ENCODE measurements at places on chromosomes 6 and 20. TPM values are rescaled to one million over a fixed set of nuclear protein-coding genes. Genes with fewer than 3 reads are reported as not detected.

Gene TFAP2C
- not detected for polyA plus RNA-seq

Gene CDSN
- not detected for polyA plus RNA-seq

Gene TLDC2
- 0.57 TPM for polyA plus RNA-seq

Gene ARMH2
- not detected for polyA plus RNA-seq

Gene C20orf96
- 13.7 TPM for polyA plus RNA-seq

Gene LRRN4
- 0.02 TPM for polyA plus RNA-seq

Gene WDR46
- polyA plus RNA-seq, result 43.3 TPM

Gene SNPH
- 1.5 TPM for polyA plus RNA-seq

Gene GJA10
- polyA plus RNA-seq, result not detected

Gene KIAA0408
- 4.7 TPM for polyA plus RNA-seq

Gene RNF39
- polyA plus RNA-seq, result not detected

Gene HMGN3
- polyA plus RNA-seq, result 55.2 TPM

Gene ANKRD66
- not detected for polyA plus RNA-seq

Gene FAM83B
- 0.05 TPM for polyA plus RNA-seq

Gene TBXT
- polyA plus RNA-seq, result not detected

Gene FOXQ1
- polyA plus RNA-seq, result 0.07 TPM

Gene CYB5R4
- 8.5 TPM for polyA plus RNA-seq

Gene DEFB132
- not detected for polyA plus RNA-seq

Gene LTA
- polyA plus RNA-seq, result not detected

Gene DEFB119
- not detected for polyA plus RNA-seq

Gene NMBR
- 0.15 TPM for polyA plus RNA-seq

Gene CFB
- 14.0 TPM for polyA plus RNA-seq

Gene FILIP1
- polyA plus RNA-seq, result 0.12 TPM

Gene PBOV1
- polyA plus RNA-seq, result not detected

Gene PCSK2
- polyA plus RNA-seq, result not detected

Gene ULBP1
- polyA plus RNA-seq, result 2.6 TPM

Gene VSX1
- not detected for polyA plus RNA-seq

Gene CST5
- polyA plus RNA-seq, result not detected

Gene FUT9
- not detected for polyA plus RNA-seq

Gene DPPA5
- polyA plus RNA-seq, result not detected

Gene CST7
- not detected for polyA plus RNA-seq

Gene SRSF3
- 317 TPM for polyA plus RNA-seq

Gene FRMD1
- not detected for polyA plus RNA-seq

Gene SNRNP48
- polyA plus RNA-seq, result 10.6 TPM

Gene RBBP9
- polyA plus RNA-seq, result 19.7 TPM

Gene MRAP2
- polyA plus RNA-seq, result not detected
